ENCODE measurements at places on chromosomes 3 and 15.

- no peak for DNase-seq
Observed at GRCh38 chr3:188066141-188066540, 87.8 kb upstream of the LPP start.

DNA sequence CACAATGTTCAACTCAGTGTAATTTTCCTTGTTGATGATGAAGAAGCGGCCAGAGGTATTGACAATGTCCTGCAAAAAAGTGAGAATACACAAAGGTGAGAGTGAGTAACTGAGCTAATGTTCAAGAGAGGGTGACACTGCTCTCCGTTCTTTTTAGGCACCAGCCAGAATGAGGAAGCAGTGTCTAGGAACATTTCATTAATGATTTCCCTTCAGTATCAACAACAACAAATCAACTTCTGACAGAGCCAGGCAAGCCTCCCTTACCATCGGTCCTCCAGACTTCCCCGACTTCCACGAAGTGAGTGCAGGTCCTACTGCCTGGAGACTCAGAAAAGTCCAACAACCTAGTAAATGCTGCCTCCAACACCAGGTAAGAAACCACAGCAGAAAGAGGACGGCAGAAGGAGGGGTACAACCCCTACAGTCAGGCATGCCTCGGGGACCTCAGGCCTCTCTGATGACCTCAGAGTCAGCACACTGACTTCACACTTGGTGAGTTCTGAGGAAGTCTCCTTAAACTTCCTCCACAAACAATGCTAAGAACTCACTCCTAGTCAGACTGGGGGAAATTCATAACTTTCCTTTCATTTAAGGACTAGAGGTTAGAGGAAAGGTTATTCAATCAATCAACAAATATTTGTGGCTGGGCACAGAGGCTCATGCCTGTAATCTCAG, 62.7 kb downstream of the NPTN start:
- no peak for DNase-seq

GRCh38 chr3:101278727-101279126, 41.6 kb downstream of the IMPG2 start:
- DNase-seq, result no peak

DNA sequence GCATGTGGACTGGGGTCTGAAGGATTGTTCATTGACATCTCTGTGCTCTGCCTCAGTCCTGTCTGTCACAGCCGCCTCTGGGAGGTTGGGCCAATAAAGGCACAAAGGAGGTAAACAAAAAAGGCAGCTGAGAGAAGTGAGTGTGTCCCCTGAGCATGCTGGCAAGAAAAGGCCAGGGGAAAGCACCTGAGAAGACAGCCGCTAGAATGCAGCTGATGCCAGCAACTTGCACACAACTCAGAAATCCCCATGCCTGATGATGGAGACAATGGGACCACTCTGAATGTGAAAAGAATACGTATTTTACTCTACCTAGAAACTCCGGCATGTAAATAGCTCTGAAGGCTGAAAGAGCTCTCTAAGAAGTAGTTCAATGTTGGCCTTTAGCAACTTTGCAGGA, 118.7 kb downstream of the KCNH8 start:
- DNase-seq, result no peak

GRCh38 chr3:40766396-40766795, 241.6 kb downstream of the ZNF621 start:
- no peak for DNase-seq

- DNase-seq, result no peak
Observed at GRCh38 chr3:152656214-152656971, 178.5 kb upstream of the P2RY1 start.

- no peak for DNase-seq
Observed at GRCh38 chr3:112539825-112540650, 21.7 kb downstream of the ATG3 start.

DNA sequence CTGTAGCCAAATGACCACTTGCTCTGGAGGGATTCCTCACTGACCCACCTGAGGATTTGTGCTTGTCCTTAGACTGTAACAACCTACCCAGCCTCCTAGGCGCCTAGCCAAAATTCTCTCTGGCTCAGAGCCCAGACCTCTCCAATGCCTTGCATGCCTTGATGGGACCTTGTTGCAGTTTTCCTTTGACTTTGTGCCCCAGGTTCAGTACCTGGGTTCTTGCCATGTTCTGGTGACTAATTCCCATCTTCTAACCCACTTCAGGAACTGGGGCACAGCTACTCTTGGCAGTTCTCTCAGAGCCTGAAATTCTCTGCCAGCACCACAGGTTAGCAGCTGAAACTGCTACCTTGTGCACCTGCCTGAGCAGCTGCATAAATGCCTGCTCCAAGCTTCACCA, 27.0 kb upstream of the UBE3A start:
- DNase-seq, result no peak

DNA sequence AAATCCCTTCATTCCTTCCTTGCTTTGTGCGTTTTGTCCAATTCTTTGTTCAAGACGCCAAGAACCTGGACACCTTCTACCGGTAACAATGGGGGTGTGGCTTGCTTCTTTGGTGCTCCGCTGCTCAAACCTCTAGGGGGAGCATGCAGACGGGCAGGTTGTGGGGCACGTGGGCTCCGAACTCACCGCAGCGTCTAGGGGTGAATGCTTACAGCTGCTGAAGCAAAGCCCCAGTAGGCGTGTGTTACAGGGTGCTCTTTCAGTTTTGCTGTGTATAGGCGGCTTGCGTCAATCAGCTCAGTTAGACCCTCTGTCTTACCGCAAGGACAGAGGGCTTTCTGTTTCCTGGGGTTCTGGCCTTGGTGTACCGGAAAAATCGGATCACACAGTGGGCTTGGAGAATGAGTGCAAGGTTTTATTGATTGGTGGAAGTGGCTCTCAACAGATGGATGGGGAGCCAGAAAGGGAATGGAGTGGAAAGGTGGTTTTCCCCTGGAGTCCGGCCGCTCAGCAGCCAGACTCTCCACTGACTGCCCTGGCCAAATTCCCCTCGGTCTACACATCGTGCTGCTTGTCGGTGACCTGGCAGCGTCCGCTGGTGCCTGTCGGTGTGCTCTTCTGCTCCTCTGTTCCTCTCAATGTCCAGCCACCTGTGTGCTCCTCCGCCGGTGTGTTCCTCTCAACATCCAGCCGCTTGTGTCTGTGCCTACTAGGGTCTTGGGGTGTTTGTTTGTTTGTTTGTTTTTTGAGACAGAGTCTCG, 1.2 kb upstream of the LRRC34 start:
- DNase-seq, result peak; percentile 70

GRCh38 chr3:185677146-185677829, 91.2 kb downstream of the SENP2 start:
- no peak for DNase-seq

DNA sequence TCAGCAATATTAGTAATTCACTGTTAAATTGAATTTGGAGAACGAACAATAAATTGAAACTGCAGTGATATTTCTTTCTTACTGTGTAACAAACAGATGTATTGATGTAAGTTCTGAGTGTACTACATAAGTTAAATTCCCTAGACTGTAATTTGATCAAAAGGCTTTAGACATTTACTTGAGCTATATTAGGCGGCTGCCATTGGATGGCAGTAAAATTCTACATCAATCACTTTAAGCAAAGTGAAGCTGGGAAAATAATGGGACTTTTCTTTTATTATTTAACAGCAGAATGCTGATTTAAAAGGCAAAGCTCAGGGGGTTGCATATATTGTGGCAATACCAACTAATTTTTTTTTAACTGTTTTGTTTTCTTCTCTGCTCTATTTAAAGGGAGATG, 212.6 kb upstream of the PLSCR5 start:
- DNase-seq, result no peak

GRCh38 chr3:73624821-73625665, at the start of gene PDZRN3:
PDZRN3 (minus strand) TSS chr3:73624941.
- no peak for DNase-seq

GRCh38 chr15:69653306-69653705, 200.7 kb downstream of the RPLP1 start:
- DNase-seq, result no peak

- DNase-seq, result no peak
Observed at GRCh38 chr3:37811625-37812498, 49.8 kb upstream of the CTDSPL start.

DNA sequence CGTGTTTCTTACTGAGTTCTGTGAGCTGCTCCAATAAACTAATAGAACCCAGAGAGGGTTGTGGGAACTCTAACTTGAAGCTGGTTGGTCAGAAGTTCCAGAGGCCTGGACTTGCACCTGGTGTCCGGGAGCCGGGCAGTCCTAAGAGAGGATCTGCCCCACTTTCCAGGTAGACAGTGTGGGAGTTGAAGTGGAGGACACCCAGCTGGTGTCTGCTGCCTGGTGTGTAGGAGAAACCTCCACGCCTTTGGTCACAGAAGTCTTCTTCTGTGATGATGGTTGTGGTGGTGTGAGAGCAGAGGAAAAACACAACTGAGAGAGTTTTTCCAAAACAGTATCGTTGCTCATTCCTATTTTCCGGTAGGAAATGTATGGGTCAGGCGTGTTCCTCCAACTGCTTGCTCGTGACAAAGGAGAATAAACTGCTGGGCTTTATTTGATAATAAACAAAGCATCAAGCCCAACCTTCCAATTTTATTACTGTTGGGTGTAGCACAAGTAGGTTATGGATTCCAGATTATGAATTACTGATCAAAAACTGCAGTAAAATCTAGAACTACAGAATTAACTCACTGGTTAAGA, 137.0 kb downstream of the KLF13 start:
- DNase-seq, result no peak

- DNase-seq, result no peak
Observed at GRCh38 chr15:96720656-96721055, 390.2 kb downstream of the NR2F2 start.

DNA sequence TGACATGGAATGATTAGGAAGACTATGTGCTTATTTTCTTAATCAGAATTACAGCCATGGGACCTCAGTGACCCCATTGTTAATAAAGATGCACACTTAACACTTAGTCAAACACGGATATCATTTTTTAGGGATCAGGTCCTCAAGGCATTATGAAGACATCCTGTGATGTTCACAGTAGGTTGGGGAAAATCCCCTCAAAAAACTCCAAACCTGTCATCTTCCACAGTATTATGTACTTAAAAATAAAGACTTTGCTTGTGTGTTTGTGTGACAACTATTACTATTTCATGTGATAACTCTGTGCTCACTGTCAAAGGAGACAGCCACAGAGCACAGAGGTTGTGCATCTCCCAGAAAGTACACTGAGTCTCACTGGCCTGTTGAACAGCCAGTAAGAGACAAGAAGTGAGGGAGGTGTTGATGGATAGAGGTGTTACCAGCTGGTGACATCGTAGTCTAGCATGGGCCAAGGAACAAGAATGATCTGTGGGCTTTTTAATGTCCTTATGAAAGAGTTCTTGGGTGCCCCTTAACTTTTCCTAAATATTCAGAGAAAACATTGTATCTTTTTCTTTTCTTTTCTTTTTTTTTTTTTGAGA, 18.0 kb downstream of the CHST2 start:
- no peak for DNase-seq

DNA sequence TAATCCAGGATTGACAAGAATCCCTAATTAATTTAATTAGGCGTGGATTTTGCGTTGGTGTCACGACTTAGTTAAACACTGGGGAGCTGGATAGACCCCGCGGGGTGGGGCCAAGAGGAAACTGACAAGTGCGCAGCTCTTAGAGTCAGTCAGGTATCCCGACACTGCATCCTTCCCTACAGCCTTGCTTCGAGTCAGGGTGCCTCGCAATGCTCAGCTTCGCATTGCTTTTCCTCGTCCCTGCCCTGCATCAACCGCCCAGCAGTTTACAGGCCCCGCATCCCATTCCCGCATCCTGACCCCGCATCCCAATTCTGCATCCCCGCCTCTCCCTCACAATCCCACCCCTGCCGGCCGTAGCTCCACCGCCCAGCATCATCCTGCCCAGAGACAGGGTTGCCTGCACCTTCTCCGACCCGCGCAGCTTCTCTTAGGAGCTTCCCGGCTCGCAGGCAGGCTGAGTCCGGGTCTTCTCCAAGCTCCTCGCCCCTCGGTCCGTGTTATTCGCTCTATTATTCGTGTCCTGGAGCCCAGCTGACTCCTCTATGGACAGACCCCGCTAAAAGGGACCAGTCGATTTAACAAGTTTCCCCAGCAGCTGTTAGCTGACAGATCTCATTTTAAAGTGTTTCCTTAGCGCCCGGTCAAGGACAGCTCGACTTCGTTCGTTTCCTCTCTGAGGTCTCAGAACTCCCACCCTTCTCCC, 699 bp upstream of the SHOX2 start:
- peak; percentile 11 for DNase-seq

GRCh38 chr3:16528581-16528993, 15.1 kb upstream of the RFTN1 start:
- DNase-seq, result no peak

DNA sequence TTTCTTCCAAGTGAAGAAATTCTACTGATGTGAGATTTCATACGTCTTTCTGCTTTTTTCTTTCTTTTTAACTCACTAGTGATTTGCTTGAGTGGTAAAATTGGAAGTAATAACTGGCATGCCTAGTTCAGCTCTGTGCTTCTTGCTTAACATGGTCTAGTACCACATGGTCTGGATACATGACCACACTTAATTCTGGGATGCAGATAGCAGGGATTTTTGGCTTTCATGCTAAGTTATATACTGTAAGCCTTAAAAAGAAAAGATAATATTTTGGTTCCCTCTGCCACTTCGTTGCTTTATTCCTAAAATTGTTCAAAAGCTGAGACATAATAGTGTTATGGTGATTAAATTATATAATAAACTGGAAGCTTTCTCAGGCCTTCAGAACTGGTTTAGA, 174.3 kb downstream of the OXSM start:
- no peak for DNase-seq

DNA sequence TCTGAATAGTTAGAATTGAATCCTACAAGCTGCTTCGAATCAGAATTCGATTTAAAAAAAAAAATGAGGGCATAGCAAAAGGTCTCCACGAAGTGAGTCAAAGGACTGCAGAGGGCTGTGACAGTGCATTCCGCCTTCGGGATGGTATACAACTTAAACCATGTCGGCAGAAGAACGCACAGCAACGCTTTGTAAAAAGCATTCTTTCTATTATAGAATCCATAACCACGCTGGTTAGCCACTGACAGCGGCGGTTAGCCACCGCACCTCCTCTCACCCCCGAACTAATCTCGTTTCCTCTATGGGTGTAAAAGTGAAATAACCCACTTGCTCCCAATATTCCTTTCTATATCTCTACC, 664 bp upstream of the PIK3CA start:
- peak; percentile 47 for DNase-seq

GRCh38 chr3:21642433-21642832, 108.6 kb downstream of the ZNF385D start:
- DNase-seq, result no peak

DNA sequence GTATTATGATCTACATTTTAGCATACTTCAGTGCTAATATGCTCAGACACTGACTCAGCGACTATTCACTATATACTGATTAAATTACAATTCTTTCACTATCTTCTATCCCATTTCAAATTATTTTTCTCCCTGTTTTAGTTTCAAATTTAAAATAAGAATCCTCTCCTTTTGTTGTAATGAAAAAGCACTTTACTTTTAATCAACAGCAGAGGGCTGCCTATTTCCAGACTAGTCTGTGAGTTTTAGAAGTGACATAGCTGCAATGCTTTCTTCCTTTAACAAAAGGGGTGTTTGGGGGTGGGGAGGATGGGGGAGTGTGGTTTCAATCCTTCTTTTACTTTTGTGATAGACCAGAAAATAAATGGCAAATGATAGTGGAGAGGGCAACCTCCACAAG, 2.4 kb downstream of the NEDD4 start:
- DNase-seq, result no peak

GRCh38 chr3:32968920-32969389, 17.5 kb downstream of the CCR4 start:
- DNase-seq, result no peak
